ENCODE measurements at places on chromosomes 4 and X.

GRCh38 chrX:80513625-80514024 lies 93.4 kb downstream of the TENT5D start:
- no peak for DNase-seq

DNA sequence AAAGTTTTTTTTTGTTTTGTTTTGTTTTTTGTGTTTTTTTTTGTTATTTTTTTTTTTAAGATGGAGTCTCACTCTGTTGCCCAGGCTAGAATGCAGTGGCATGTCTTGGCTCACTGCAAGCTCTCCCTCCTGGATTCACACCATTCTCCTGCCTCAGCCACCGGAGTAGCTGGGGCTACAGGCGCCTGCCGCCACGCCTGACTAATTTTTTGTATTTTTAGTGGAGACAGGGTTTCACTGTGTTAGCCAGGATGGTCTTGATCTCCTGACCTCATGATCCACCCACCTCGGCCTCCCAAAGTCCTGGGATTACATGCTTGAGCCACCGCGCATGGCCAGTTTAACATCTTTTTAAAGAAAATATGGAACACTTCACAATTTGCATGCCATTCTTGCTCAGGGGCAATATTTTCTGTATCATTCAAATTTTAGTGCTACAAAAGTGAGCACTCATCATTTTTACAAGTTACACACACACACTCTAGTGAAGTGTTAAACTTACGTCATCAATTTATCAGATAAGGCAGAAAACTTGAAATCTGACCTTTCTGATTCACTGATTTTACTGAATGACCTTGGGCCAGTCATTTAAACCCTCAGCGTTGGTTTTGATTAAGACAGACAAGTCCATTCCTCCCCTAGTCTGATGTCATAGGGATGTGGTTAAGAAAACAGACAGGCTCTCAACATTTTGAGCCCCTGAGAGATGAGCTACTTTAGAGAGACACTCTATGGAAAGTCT lies 61.2 kb downstream of the TRIM2 start:
- DNase-seq: no peak

DNA sequence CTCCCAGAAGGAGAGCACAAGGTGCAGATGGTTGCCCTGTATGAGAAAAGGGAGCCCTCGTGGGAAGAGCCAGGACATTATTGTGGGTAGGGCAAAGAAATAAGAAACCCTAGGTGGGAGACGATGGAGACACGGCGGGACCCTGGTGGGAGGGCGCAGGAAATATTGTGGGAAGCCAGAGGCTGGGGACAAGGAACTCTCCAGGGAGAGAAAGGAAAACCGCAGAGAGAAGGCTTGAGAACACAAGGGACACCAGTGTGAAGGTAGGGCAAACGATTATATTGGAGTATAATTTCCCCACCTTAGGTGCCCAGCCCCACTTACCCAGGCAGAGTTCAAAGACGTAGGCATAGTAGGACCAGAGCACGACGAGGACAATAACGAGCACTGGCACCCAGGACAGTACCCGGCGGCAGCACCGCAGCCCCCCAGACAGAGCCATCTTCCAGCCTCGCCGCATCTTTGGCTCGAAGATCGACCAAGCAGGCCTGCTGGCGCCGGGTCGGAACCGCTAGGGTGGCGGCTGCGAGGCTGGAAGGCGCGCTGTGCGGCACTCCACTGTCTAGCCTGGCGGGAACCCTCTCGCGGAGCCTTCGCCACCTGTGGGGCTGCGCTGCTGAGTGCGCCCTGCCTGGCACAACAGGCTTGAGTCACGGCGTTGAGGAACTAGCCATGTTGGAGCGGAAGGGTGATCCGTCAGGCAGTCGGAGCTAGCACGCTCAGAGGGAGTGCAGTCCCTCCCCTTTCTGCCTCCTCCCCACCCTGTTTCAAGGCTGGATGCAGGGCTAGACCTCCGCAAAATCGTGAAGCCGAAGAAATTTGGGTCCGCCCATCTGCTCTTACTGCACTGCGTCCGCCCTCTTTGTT lies at the start of gene ZDHHC15:
Gene ZDHHC15 (minus strand): TSS at position 473 of the 867 bp plus-strand sequence. CDS start 13 bp downstream, at position 460.
- peak; percentile 75 for DNase-seq

GRCh38 chr4:83561381-83561780 lies 25.5 kb downstream of the GPAT3 start:
- no peak for DNase-seq

- no peak for DNase-seq
Observed at GRCh38 chr4:113700602-113701150, 60.9 kb downstream of the CAMK2D start.

DNA sequence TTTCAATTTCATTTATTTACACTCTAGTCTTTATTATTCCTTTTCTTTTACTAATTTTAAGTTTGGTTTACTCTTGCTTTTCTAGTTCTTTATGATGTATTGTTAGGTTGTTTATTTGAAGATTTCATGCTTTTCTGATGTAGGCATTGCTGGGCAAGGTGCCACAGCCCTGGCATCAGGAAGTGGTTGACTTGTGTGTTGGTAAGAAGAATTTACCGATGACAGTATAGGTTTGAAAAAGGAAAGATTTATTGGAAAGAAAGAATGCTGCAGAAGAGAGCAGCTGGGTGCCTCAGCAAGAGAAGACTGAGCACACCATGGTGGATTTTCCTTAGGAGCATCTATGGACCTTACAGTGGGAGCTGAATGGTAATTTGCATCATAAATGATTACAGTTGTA lies 153.2 kb downstream of the KLF8 start:
- no peak for DNase-seq

DNA sequence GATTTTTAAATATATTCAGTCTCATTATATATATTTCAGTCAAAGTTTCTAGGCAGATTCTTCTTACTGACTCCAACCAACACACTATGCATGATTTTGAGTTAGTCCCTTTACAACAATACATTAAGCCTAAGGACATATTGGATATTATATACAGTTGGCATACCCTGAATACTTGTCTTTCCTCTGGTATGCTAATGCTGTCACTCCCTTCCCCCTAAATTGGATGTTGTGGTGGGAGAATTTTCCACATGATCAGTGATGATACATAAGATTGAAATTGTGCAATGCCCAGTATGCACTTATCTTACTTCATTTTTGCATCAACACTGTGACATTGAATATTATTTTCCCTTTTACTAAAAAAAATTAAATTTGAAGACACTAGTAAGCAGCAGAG lies 935.2 kb downstream of the PCDH7 start:
- DNase-seq: no peak

GRCh38 chrX:47611489-47611888 lies 8.2 kb downstream of the SYN1 start:
- no peak for DNase-seq

DNA sequence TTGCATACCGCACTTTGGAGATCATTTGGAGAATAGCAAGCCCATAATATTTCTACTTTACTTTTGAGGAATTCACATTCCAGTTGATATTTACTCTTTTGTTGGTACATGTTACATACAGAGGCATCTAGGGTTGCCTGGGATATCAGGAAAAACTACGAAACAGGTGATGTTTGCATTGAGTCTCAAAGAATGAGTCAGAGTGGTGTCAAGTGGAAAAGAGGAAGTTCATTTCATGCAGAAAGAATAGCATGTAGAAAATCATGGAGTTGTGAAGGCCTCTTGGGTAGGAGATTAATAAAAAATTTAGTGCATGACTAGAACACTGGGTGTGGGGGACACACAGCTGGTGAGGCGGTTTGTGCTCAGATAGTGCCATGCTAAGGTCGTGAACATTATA lies 33.5 kb upstream of the ELOVL6 start:
- no peak for DNase-seq

- DNase-seq: no peak
Observed at GRCh38 chrX:43676971-43677572, 21.0 kb downstream of the MAOA start.

- DNase-seq: no peak
Observed at GRCh38 chrX:120677004-120677652, 47.3 kb upstream of the C1GALT1C1 start.

DNA sequence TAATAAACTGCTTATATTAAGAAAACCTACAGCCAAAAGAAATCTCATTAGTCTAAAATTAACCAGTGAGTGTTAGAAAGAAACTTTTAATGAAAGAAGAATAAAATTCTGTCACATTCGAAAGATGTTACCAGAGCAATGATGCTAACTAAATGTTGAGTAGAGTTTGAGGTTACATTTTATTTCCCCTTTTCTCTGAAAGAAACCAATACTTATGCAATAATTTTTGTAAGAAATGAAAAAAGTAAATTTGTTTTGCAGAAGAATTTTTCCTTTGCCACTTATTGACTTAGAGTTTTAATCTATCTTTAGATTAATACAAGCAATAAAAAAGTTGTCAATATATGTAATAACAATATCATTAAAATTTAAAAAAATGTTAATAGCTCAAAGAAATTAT lies 574.0 kb upstream of the GALNTL6 start:
- DNase-seq: no peak

DNA sequence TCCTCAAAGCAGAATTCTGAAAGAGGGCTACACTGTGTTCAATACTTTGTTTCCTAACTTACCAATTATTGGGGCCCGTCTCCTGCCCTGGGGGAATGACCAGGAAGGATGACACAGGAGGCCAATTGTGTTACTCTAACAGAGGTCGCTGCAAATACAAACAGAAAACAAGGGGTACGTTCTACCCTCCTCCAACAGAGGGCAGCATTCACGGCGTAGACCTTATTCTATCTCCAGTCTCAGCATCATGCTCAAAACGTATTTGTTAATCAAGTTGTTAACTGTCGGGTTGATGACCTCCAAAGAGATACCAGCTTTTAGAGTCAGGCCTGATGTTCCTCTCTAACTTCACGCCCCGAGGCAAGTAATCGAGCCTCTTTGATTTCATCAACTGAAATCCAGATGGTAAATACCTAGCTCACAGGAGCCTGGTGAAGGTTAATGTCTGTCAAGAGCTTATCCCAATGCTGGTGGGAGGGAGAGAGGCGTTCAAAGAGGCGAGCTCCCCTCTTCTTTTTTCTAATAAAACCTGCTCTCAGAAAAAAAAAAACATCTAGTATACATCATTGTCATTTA lies 181.0 kb upstream of the KCNIP4 start:
- DNase-seq: no peak

- DNase-seq: peak; percentile 84
Observed at GRCh38 chr4:186723292-186724057, at the start of gene FAT1. FAT1 (minus strand) TSS chr4:186723856; CDS start chr4:186709827, 14,029 bp downstream.

GRCh38 chr4:33073811-33074210 lies 2353.6 kb downstream of the PCDH7 start:
- no peak for DNase-seq

DNA sequence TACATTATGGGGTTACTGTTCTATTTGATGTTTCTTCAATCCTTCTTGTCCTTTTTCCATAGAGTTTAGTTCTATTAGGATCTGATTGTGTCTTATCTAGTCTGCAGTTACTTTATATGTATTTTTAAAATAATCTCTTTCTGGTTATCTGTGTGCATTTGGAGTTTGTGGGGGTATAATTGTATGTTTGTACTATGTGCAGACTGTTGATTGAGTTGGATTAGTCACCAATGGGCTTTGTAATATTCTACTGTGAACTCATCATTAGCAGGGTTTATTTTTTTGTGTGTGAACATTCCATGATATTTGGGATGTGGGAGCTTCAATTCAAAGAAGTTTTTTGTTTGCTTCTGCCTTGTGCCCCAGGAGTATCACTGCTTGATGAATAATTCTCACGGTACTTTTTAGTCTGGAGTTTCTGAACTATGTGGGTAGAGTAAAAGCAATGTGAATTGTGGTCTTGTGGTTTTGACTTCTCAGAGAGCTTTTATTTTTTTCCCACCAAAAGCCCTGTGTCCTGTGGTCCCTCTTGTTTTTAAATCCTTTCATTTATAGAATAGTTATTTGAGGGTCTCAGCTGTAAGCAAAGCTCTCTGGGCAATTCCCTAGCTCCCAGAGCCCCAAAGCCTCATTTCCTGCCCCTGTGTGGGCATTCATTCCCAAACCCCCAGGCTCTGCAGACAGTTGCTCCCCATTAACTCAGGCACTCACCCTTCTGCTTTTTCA lies 127.8 kb downstream of the PHKA2 start:
- DNase-seq: no peak

GRCh38 chr4:176413171-176413570 lies 93.4 kb downstream of the SPCS3 start:
- DNase-seq: no peak

GRCh38 chrX:91122151-91122694 lies 312.4 kb upstream of the PABPC5 start:
- DNase-seq: no peak

GRCh38 chrX:137652086-137652485 lies 86.2 kb downstream of the ZIC3 start:
- DNase-seq: no peak

DNA sequence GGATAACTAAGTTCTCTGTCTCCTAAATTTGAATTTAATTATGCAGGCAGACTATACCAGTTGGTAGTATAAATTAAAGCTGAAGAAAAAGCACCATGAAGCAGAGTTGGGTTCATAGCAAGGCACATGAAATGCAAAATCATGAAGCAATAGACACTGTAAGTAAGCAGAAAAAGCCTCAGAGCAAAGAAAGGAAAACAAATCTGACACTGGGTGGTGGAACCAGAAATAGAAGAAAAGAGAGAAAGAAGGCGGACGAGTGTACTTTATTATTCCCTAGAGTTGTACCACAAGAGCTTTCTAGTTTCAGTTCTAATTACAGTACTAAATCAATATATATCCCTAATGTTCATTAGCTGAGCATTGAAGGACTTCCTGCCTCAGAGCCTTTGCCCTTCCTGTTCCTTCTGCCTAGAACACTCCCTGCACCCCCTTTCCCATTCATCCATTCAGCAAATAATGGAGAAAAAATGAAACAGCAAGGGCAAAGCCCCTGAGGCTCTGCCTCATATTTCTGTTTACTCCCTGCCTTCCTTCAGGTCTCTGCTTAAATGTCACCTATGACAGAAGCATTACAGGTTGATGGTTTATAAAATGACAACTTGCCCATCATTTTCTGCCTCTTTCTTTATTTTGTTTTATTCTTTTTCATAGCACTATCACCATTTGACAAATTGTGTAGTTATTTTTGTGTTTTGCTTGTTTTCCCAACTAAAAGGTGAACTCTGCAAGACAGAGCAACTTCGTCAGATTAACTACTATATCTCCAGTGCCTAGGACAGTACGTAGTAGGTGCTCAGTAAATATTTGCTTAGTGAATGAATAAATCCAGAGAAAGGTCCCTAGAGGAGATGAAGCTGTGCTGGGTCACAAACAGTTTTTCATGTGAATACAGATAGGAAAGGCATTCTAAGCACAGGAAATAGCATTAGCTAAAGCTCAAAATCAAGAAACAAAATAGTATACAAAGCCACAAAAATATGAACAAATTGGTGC lies 154.0 kb upstream of the RASGEF1B start:
- no peak for DNase-seq

DNA sequence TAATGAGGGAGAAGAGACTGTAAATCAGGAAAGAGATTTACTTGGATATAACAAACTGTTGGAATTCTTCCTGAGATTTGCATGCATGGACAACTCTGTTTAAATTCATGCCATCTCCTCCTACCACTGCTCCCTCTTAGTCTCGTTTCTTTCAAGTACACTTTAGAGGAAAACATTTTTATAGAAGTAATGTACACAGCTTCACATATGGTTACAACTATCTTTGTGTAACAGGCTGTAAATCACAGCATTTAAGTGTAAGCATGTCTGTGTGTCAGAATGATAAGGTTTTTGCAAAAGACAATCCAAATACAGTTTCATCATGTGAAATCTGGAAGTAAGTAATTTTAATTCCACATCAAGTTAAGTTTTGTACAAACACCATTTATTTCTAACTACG lies 21.5 kb upstream of the ENPEP start:
- DNase-seq: no peak

GRCh38 chr4:128347175-128347868 lies 59.7 kb upstream of the PGRMC2 start:
- DNase-seq: no peak

- no peak for DNase-seq
Observed at GRCh38 chr4:124265701-124266100, 446.8 kb downstream of the ANKRD50 start.

GRCh38 chrX:97030463-97030862 lies 146.8 kb downstream of the RPA4 start:
- no peak for DNase-seq

- DNase-seq: no peak
Observed at GRCh38 chrX:66408507-66408906, 230.4 kb downstream of the EDA2R start.
